ENCODE measurements at places on chromosomes 5 and 9.

DNA sequence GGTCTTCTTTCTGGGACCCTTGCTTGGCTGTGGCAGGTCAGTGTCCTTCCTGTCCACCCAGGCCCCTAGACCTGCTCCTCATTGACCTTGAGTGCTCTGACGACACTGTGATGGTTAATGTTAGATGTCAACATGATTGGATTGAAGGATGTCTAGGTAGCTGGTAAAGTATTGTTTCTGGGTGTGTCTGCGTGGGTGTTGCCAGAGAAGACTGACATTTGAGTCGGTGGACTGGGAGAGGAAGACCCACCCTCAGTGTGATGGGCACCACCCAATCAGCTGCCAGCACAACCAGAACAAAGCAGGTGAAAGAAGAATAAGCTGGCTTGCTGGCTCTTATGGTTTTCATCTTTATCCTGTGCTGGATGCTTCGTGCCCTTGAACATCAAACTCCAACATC lies 74.5 kb downstream of the CFAP90 start:
- no peak for DNase-seq

- DNase-seq: peak; percentile 79
These were observed 944 bp downstream of the ATOX1 start for GRCh38 chr5:151757233-151758140.

- DNase-seq: no peak
These were observed 40.8 kb upstream of the SPATA31C2 start for GRCh38 chr9:88179062-88179521.

DNA sequence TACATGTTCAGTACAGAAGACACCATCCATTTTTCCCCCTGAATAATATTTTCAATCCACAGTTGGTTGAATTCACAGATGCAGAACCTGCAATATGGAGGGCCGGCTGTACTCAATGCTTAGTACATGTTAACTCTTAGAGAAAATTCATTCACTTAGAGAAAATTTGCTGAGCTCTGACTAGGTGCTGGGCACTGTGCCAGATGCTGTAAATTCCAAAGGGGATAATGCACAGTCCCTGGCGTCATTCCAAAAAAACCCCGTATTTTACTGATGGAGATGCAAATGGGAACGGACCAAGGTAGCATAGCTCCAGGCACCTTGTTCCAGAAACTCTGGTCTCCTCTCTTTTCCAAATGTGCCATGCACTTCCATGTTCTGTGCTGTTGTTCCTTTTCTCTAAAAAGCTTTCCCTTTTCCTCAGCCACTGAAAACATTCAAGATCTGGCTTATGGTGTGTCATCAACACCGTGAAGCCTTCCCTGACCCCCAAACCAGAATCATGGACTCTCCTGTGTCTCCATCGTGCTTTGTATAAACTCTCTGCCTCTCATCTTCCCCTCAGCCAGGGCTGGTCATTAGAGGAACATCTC lies 55.7 kb upstream of the COL15A1 start:
- DNase-seq: no peak

- peak; percentile 90 for DNase-seq
These were observed 63.3 kb downstream of the FREM1 start for GRCh38 chr9:14846871-14847311.

- DNase-seq: no peak
These were observed 222.4 kb downstream of the CTNND2 start for GRCh38 chr5:11681796-11682195.

DNA sequence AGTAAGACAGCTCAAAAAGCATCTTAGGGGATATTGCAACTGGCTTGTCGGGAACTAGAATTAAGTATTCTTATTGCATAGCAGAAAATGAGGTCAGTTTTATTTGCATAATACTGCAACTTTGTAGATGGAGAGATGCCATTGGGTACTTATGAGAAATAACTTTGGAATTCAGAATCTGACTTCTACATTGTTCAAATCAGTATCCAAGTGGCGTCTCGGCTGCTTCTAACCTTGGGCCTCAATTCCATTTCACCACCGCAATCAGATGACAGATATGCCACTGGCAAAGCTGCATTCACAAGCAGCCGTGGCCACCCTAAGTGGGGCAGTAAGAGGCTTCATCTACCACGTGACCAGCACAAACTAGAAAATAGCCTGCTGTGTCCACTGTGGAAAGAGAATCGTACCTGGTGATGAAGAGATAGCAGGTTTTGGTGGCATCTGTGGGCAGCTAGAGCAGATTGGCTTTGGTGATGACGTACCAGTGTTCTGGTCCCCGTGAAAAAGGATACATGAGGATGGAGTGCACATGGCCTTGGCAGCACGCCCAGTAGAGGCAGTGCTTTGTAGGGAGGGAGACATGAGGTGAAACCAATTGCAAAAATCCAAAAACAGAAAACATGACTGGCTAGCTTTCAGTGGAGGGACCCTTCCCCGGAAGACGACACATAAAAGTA lies 116.6 kb downstream of the KLHL3 start:
- DNase-seq: peak; percentile 83

- no peak for DNase-seq
These were observed 17.0 kb downstream of the LARS1 start for GRCh38 chr5:146165460-146165859.

DNA sequence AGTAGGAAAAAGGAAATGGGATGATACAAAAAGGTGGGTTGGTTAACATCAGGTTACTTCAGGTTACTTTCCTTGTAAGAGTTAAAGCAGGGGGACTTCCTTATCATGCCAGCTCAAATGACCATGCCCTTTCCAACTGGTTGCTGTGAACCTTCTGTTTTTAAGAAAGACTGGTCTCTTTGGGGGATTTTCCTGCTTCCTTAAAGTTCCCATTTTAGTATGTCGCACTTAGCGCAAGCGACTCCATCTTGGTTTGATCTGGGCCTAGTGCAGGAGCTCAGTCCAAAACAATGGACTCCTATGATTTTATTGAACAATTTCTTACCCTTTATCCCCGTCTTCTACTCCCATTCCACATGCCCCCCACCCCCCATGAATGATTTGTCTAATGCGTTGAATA lies 169.8 kb downstream of the INSYN2B start:
- DNase-seq: no peak

GRCh38 chr9:16877256-16877655 lies 6.8 kb upstream of the BNC2 start:
- DNase-seq: no peak

GRCh38 chr9:127393645-127394044 lies 3.3 kb upstream of the SLC2A8 start:
- no peak for DNase-seq

DNA sequence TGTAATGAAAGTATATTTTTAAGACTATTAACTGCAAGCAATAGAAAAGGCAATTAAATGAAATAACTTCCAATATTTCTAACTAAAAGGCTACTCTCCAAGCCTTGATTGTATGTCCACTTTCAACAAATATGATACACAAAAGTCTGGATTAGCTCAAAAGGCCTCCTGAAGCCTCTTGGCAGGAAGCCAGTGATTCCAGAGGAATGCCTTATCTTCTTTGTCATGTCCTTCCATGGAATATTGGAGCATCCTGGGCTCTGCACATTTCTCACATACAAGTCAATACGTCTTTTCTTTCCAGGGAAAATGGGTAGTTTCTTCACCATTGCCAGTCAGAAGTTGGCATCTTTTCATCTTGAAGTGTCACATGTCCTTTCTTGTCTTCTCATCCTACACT lies 357.8 kb downstream of the KDM4C start:
- no peak for DNase-seq

GRCh38 chr5:68562308-68562707 lies 346.8 kb downstream of the PIK3R1 start:
- DNase-seq: no peak

DNA sequence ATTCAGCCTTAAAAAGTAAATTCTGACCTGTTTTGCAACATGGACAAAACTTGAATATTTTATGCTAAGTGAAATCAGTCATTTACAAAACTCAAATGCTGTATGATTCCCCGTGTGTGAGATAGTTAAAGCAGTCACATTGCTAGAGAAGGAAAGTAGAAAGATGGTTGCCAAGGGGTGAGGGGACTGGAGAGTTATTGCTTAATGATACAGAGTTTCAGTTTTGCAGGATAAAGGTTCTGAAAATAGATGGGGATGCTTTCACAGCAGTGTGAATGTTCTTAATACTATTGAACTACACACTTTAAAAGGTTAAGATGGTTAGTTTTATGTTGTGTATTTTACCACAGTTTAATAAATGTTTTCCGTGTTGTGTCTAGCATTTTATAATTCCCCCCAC lies 51.2 kb downstream of the SGCD start:
- no peak for DNase-seq

GRCh38 chr9:128337936-128338335 lies 2.4 kb upstream of the SLC27A4 start:
- DNase-seq: peak; percentile 36

GRCh38 chr9:89738137-89738932 lies 133.5 kb downstream of the GADD45G start:
- no peak for DNase-seq

DNA sequence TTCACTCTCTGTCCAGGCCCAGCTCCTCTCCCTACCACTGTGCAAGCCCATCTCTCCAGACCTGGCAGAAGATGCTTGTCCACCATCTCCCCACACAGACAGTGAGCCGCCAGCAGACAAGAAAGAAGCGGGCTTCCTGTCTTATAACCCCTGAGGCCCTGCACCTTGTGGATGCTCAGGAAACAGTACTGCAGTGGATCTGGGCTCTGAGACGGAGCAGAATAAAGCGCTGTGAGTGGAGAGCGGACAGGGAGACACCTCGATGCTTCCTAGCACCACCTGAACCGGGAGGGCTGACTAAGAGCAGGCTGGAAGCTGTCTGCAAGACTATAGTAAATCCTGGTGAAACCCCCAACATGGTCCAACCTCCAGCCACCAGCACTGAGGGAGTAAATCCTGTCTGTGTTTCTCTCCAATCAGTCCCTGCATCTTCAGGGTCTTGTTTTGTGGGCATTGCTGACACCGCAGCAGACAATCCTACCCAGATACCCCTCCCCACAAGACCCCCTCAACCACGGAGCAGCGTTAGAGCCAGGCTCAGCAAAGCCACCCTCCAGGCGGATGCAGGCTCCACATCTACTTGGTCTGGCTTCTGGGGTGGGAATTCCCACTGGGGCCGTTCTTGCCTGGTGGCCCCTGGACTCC lies 18.7 kb downstream of the ORM2 start:
- peak; percentile 31 for DNase-seq

- no peak for DNase-seq
These were observed 69.6 kb downstream of the CWC27 start for GRCh38 chr5:64838376-64838775.

DNA sequence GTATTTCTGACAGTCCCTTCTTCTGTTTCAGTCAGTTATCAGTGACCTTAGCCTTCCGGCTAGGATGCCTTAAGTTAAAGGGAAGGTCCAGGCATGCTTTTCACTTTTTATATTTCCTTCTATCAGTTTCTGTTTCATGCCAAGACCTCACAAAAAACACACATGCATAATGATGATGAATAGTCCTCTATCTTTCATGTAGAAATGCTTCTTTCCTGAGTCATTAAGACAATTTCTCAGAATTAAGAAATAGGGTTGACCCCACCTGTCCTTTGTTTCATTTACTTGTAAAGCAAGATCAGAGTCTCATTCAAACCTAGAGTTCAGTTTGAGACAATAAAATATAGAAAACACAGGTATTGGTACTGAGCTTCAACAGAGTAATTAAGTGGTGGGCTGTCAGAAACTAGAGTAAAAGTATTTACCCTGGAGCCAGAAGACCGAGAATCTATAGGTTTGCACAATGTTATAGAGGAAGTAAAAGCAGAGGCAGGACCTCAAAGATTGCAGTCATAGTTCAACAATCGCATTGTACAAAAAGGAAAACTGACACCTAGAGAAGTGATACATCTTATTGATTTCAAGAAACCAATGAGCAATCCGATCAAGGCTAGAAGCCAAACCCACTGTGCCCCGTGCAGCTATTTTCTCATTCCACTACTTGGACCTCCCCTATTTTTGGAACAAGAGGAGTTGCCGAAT lies 118.7 kb upstream of the PUM3 start:
- no peak for DNase-seq

DNA sequence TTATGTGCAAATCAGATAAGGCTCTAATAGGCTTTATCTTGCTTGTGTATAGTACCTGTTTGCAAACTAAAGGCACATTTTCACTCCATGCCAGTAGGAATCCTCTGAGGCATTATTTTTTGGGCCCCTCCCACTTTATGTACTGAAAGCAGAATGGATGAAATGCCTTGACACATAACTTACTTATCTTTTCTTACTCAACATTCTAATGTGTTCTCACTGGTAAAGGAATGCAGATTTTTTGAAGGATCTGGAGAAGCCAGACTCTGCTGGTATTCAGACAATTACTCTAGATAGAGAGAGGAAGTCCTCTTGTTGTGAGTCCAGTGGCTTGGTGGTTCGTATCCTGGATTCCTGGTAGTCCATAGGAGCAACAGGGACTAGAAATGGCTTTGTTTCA lies 336.7 kb downstream of the CCDC171 start:
- DNase-seq: peak; percentile 72

DNA sequence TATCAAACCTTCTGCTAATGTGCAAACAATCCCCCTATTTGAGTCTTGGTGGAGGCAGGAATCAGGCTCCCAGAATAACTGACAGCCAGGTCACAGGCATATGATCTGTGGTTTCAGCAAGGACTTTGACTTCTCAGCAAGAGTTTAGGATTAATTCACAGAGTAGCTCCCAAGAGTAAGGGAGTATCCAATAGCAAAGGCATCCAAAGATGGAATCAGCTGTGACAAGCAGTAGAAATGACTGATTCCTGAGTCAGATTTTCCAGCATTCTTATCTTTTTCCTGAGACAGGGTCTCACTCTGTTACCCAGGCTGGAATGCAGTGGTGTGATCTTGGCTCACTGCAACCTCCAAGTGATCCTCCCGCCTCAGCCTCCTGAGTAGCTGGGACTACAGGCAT lies 108.3 kb downstream of the EPB41L4A start:
- no peak for DNase-seq

DNA sequence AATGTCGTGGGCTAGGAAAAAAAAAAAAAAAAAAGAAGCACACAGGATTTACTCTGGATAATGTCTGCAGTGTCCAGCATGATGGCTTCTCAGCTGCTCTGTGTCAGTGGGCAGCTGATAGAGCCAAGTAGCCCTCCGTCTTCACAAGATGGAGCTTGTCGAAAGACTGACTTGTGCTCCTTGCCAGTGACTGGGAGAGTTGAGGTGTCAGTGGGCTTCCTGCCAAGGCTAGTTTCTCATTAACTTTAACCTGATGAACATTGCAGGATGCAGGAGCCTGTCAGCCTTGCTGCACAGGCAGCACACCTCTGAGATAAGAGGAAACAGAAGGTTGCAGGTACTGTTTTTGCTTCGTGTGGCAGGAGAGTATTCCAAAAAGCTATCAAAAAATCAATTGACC lies 171.4 kb upstream of the SGCD start:
- no peak for DNase-seq

- DNase-seq: peak; percentile 15
These were observed 40.0 kb downstream of the PSD2 start for GRCh38 chr5:139835656-139836055.
